ENCODE measurements at places on chromosomes 6 and 20.

- H3K36me3 ChIP-seq: peaks cover 37% of the 10 kb centered on the region
- H3K27me3 ChIP-seq: no peaks in the 10 kb centered on the region
- DNase-seq: peak; percentile 76
- peak within 1 kb of the TSS; percentile 82 for H3K27ac ChIP-seq
- peaks cover 38% of the 10 kb centered on the region for H3K4me1 ChIP-seq
- H3K4me3 ChIP-seq: peak within 1 kb of the TSS; percentile 98
Observed at GRCh38 chr6:43181942-43182860, at the start of gene CUL9. Gene CUL9, plus strand, starts transcription at chr6:43182196. Its CDS starts 2,115 bp downstream, at chr6:43184311.

GRCh38 chr6:155341130-155341828, 27.0 kb upstream of the TFB1M start:
- H3K27ac ChIP-seq: peak overlapping the region; percentile 59
- no peak overlapping the region for H3K4me3 ChIP-seq
- H3K36me3 ChIP-seq: peaks cover 16% of the 10 kb centered on the region
- DNase-seq: no peak

DNA sequence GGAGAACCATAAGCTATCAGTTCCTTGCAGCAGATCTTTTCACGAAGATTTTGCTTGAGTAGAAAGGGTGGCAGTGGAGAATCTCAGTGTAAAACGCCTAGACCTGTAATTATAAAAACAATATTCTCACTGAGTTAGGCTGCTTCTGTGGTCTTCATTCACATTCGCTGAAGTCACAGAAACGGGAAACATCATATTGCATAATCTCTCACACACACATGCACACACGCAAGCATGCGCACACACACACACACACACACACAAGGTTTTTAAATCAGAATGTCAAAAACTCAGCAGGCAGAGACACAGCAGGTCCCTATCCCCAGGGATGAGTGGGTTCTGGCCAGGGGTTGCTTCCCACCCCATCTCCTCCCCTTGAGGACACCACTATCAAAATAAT, 175.5 kb downstream of the ATXN1 start:
- H3K4me3 ChIP-seq: no peak overlapping the region
- DNase-seq: no peak
- peaks cover 61% of the 10 kb centered on the region for H3K36me3 ChIP-seq

- no peaks in the 10 kb centered on the region for H3K27me3 ChIP-seq
- H3K4me3 ChIP-seq: no peak overlapping the region
- H3K36me3 ChIP-seq: peaks cover 15% of the 10 kb centered on the region
- H3K27ac ChIP-seq: no peak overlapping the region
Observed at GRCh38 chr6:36962874-36963273, 8.3 kb downstream of the PI16 start.

DNA sequence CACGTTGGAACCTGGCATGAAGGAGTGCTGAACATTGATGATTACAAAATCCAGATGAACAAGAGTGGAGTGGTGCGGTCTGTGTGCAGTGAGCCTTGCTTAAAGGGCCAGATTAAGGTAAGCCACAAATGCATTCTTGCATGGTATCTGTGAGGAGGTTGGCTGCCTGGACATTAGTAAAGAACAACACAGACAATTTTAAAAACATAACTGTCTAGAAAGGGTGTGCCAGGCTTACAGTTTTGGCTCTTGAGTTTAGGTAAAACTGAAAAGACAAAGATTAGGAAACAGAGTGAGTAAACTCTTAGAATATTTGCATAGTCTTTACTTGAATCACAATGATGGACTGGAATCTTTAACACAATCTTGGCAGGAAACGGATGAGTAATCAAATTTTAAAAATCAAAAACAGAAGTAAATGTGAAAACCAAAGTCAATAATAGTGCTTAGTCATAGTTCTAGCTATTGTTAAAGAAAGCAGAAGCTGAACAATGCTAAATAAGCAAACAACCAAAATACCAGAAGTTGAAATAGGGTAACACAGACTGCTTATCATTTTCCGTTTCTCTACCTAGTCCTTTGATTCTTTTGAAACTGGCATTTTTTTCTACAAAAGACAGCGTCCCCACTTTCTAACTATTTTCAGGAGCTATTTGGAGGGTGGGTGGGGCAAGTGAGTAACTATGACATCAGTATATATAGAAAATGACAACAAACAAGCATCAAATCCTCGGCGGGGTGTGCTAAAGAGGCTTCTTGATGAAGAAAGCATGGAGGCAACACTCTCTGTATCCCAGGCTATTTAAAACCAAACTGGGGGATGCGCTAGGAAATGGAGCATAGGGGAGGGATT, 185.8 kb upstream of the RAB32 start:
- no peaks in the 10 kb centered on the region for H3K27me3 ChIP-seq
- no peak overlapping the region for H3K4me3 ChIP-seq
- H3K4me1 ChIP-seq: peaks cover 18% of the 10 kb centered on the region
- H3K36me3 ChIP-seq: no peaks in the 10 kb centered on the region
- peak overlapping the region; percentile 56 for H3K27ac ChIP-seq
- no peak for DNase-seq
